Stimulated activated CD4-positive, alpha-beta T cell treated with anti-CD3 and anti-CD28 coated beads, Interleukin-4, amount 100 ng/mL, for 1 hour (primary cell): ENCODE measurements at places on chromosomes 2 and 18.

GRCh38 chr2:152791979-152792378, 73.6 kb downstream of the ARL6IP6 start:
- DNase-seq: no peak

GRCh38 chr18:5520464-5520863, 23.3 kb downstream of the EPB41L3 start:
- DNase-seq: no peak

DNA sequence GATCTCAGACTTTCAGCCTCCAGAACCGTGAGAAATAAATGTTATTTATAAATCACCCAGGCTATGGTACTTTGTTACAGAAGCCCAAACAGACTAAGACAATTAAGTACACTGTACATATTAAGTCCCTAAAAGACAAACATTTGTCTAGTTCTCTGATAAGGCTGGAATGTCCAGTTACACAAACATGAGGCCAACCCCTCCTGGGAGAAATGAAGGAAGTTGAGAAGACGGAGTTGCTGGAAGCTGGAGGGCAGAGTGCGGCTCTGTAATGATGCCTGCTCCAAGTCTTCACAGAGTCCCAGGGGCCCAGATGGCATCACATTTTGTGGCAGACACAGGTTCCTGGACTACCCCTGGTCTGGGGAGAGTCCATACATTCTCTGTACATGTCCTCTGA, 79.2 kb upstream of the ST8SIA3 start:
- DNase-seq: no peak

DNA sequence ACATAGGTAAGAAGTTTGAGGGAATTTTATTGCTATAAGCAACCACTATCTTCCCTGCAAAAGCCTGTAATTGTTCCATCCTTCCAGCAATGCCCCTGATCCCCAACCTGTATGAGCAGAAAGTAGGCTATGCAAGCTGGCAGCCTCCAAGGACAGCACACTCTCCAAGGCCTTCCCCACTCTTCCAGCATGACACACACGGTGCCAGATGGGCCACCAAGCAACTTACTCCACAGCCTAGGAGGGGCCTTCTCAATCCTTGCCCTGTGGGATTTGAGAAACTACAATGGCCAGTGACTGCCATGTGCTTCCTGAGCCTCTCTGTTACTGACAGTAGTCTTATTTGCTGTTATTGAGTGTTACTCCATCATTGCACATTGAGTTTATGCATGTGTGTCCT, 137.5 kb downstream of the ACTR3 start:
- no peak for DNase-seq

DNA sequence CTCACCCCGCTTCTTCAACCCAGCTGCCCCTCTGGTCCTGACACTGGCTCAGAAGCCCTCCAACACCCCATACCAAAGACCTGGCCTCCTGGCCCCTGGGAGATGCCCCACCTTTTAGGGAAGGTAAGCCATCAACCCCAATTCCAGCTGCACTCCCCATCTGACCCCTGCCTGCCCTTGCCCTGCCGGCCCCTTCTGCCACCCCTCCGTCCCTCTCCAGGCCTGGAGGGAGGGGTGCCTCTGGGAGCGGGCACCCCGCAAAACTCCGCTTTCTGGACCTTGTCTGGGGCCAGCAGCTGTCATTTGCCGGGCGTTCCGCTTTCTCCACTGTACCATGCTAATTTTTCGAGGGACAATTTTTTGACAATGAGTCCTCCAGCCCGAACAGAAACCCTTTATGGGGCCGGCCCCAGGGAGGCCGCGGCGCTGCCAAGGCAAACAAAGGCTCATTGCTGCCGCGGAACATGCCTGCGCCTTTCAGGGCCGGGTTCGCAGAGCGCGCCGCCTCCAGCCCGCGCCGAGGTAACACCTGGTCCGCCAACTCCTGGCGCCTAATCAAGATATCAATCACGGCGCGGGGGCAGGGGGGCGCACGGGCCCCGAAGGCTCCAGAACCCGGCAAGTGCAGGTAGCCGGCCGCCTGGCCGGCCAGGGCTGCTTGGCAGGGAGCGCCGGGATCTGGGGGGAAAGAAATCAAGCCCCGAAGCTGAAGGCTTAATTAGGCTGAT, 96.0 kb downstream of the INHBB start:
- DNase-seq: no peak

DNA sequence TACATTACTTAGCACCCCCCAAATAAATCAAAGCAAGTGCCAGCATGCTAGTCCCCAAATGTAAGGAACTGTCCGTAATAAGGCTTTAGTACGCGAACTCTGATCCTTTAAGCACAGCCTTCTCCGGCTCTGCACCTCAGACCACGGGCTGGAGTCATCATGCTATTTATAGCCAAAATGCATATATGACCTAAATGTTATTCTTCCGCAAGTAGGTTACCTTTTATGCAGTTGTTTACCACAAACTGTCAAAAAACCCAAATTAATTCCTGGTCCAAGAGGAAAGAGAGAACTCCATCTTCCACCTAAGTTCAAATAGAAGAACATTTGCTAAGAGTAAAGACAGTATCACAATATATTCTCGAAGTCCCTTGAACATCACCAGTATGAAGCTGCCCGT, 42.7 kb downstream of the ZNF516 start:
- DNase-seq: no peak

- DNase-seq: no peak
These were observed 587.8 kb downstream of the ARHGAP15 start for GRCh38 chr2:143717053-143717452.

- DNase-seq: no peak
These were observed 76.9 kb downstream of the NRXN1 start for GRCh38 chr2:50955081-50955480.

DNA sequence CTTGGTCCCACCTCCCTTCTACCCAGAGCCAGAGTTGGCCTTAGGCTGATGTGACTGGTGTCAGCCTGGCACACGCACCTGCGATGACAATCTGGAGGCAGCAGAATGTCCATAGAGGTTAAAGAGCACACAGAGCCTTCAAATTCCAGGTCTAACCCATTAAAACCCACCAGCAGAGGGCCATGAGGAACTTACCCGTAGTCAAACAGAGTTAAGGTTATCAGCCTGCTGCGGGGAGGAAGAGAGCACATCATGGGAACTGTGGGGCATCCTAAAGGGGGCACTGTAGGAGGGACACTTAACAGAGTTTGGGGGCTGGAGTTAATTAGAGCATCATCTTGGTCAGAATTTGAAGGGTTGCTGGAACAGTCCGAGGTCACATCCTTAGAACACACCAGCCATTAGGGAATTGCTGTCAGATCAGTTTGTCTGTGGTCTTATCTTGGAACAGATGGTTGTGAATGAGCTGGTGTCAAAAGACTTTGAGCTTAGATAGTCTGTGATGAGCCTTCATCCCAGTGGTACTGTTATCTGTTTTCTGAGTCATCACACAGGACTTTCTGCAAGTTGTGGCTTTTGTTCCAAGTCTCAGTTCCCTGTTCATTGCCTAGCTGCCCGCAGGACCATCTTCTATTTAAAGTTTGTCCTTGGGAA, 248.6 kb downstream of the LOXHD1 start:
- no peak for DNase-seq

GRCh38 chr2:218895759-218896500, 15.3 kb downstream of the WNT10A start:
- DNase-seq: no peak

DNA sequence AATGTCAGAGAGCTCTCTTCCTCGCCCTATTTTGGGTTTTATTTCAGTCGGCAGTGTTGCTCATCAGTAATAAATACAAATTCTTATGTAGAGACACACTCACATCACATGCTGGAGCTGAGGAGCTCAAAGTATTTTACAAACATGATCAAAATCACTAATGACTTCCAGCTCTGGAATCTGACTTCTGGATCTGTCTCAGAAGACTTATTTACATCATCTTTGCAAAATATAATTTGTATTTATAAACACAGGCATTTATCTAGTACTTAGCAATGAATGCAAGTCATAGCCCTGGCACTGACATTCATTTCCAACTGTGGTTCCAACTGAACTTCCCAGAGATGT, 327.1 kb downstream of the NCKAP5 start:
- no peak for DNase-seq

GRCh38 chr2:68124321-68124720, 33.4 kb upstream of the PNO1 start:
- DNase-seq: no peak

- no peak for DNase-seq
These were observed 26.9 kb upstream of the INSIG2 start for GRCh38 chr2:118061135-118061955.

DNA sequence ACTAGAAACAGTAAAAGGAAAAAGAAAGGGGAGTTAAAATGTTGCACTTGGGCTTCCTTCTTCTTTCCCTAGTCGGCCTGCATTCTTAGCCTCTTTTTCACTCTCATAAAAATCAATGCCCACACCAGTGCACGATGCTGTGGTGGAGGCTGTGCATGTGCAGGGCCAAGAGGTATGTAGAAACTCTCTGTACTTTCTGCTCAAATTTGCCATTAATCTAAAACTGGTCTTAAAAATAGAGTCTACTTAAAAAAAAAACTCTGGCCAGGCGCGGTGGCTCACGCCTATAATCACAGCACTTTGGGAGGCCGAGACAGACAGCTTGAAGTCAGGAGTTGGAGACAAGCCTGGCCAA, 11.1 kb downstream of the TRAPPC8 start:
- DNase-seq: no peak

- no peak for DNase-seq
These were observed 211.9 kb downstream of the PPP1R1C start for GRCh38 chr2:182197529-182197928.
